ENCODE measurements at places on chromosomes 2 and 18.

DNA sequence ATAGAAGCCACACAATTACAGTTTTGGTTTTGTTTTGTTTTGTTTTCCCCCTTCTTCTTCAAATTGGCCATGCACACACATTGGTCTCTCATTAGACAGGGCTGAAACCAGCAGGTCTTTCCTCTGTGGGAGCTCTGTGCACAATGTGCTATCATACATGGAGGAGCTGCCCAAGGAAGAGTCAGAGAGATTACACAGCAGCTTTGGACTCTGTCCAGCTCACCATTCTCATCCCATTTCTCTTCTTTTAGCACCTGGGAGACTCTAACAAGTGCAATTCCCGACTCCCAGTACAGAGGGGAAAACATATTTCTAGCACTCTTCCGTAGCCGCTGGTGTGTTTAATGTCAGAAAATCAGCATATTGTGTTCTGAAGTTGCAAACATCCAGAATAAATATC, 29.4 kb downstream of the POU3F3 start:
- DNase-seq = no peak

DNA sequence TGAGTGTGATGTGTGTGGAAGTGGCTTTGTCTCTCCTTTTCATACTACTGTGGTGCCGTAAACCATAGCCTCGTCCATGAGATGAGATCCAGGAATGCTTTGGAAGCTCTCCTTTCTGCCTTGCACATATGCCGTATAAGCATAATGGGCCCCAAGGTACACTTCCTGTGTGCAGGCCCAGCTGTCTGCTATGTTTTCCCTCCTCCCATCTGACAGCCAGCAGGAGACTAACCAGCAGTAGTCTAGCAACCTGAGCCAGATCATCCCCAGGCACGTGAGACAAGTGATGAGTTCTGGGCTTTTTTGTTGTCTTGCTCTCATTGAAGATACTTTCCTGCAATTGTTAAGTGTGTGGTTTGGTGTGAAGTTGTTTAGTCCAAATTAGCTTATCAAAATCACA, 555.5 kb upstream of the LRRTM4 start:
- no peak for DNase-seq

DNA sequence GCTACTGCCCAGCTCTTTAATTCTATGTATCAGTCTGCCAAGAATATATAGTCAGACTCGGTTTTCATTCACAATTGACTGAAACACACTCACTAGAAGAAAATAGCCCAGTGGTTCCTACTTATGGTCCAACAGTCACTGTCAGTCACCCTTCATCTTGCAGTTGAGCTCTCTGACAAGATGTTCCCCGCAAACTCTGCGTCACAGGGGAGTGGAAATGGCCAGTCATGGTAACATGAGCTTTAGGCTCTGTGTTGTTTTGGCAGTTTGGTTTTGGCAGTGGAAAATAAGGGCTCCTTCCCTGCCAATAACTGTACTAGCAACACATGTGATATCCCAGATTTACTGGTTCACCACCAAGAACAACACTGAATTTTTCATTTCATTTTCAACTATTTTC, 122.5 kb downstream of the PRPF40A start:
- DNase-seq = no peak

- no peak for DNase-seq
Observed at GRCh38 chr2:145654746-145655145, 1134.8 kb upstream of the ZEB2 start.

DNA sequence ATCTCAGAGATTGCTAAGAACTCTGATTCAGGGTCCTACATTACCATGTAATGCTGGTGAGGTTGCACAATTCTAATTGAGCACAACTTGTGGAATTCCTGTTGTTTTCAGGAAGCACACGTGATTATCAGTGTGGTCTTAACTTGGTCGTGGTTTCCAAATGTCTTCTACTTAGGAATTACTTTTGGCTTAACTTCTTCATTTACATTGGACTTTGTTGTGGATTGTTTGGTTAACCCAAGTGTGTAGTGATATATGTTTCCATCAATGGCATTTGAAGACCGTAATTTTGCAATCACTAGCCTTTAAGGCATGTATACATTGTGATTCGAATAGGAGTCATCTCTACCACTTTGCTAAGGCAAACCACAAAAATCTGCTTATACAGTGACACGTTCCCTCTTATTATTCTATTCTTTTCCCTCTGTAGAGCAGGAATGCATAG, 373.3 kb downstream of the IRS1 start:
- no peak for DNase-seq
